LHCN-M2 (cell line): ENCODE measurements at places on chromosomes 5 and 9.

DNA sequence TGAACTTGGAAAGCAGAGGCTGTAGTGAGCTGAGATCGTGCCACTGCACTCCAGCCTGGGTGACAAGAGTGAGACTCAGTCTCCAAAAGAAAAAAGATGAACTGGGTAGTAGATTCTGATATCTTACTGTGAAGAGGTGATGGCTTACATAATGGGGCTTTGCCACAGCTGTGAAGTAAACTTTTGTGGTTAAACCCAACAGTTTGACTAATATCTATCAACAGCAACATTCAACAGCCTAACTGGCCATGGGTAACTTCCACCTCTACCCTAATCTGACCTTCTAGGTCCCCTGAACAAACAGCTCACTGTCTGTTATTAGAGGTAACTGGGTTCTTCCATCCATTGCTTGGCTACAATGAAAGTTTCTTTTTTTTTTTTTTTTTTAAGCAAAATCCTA is 52.1 kb downstream of the TLE1 start:
- DNase-seq, result peak; percentile 22

GRCh38 chr5:135887447-135887864 is 8.2 kb downstream of the IL9 start:
- peak; percentile 50 for DNase-seq

DNA sequence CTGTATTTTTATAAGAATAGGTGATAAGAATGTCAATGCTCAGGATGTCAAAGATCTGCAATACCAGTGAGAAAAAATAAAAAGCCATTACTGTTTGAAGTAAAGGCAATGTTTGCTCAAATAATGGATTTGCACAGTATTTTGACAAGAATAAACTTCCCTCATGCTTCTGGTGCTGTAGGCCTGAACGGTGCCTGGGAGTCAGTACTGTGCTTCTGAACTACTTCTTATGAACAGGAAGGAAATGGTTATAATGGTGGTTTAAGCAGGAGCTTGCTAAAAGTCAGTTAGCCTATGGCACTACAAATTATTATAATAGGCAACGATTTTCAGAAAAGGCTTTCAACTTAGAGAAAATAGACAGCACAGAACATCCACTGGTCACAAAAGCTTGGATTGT is 548.3 kb upstream of the CDH18 start:
- no peak for DNase-seq

- no peak for DNase-seq
These were observed 16.0 kb downstream of the CXXC5 start for GRCh38 chr5:139664086-139664693.

DNA sequence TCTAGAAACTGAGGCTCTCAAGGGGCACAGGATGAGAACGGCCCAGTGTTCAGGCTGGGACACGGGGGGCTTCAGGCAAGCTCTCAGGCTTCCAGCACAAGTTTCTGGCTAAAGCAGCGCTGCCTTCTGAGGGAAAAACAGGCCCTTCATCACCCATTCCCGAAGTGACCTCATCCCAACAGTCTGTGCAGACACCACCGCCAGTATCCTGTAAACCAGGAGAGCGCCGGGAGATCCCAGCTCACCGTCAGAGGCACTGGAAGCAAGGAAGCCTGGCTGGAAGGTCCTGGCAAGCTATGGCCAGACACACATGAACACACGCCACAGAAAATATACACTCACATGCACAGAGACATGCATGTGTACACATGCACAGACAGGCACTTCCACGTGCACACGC is 8.8 kb downstream of the SLC12A7 start:
- DNase-seq, result no peak

GRCh38 chr5:135246923-135247795 is 151.9 kb downstream of the MACROH2A1 start:
- DNase-seq, result peak; percentile 93

DNA sequence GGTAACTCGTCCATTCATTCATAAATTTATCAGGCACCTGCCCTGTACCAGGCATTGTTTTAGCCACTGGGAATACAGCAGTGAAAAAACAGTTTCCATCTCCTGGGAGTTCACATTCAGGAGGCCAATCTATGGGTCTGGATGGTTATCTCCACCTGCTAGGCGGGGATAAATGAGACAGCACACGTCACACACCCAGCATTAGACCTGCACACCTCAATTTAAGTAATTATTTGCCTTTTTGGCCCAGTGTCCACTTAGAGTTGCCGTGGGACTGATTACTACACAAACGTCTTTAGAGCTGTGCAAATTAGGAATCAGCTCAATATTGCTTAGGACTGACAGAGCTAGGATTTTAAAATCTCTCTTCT is 46.1 kb downstream of the STK10 start:
- no peak for DNase-seq

DNA sequence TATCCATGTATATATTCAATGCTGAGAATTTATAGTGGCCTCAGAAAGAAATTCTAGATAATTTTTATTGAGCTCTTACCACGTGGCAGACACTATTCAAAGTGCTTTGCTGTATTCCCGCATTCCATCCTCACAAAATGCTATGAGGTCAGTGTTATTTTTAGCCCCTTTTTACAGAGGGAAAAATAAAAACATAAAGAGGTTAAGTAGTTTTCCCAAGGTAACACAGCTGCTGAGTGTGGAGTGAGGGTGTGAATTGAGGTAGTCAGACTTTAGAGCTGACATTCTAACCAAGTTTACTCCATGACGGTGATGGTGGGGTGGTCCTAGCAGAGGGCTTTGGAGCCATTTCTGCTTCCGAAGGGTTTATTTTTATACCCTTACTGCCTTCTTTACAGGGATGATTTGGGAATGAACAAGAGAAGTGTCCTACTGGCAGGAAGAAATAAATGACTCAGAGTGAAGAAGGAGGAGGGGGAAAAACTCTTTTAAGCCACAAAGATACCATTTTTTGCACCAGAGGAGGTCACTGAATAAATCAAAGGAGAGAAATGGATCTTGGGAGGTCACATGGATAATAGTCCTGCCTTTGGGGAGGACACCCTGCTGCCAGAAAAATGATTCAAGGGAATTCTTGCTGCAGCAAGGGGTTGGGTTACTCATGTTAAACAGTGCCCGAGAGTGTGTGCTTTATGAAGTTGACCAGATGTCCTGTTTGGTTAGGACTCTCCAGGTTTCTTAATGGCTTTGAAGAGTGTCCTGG is 76.1 kb downstream of the HMHB1 start:
- DNase-seq, result peak; percentile 90

DNA sequence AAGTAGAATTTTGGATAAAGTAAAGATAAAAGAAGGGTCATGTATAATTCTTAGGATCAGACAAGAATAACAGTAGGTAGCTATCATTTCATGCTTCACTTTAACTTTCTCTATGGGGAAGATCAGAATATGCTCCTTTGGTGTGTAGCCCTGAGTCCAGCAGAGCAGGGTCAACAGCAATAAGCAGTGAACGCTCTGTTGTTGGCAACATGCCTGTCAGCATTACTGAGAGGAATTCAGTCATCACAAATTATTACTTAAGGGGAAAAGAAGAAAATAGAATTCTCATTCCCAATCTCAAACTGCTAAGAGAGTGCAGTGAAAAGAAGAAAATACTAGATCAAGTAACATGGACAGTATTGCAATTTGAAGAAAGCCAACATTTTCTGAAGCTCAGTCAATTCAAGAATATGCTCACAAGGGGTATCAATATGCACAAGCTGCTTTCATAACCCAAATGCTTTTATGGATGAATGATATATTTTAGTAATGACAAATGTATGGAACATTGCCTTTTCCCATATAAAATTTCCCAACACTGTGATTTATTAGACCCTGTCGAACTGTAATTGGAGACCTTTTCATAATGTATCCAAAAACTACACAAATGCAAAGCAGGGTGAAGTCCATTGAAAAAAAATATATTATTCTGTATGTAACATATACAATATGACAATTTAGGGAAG is 1359.4 kb downstream of the EFNA5 start:
- DNase-seq, result no peak

- no peak for DNase-seq
These were observed 114.5 kb upstream of the SLC1A3 start for GRCh38 chr5:36491856-36492255.

GRCh38 chr5:92801911-92802310 is 779.1 kb downstream of the NR2F1-AS1 start:
- DNase-seq, result no peak

GRCh38 chr5:20102293-20102692 is 114.3 kb upstream of the CDH18 start:
- DNase-seq, result no peak

GRCh38 chr9:7500521-7500920 is 299.1 kb downstream of the DMAC1 start:
- no peak for DNase-seq

- no peak for DNase-seq
These were observed 5.5 kb upstream of the RUSC2 start for GRCh38 chr9:35484406-35484805.

- no peak for DNase-seq
These were observed 45.3 kb downstream of the STK10 start for GRCh38 chr5:172142709-172143215.

DNA sequence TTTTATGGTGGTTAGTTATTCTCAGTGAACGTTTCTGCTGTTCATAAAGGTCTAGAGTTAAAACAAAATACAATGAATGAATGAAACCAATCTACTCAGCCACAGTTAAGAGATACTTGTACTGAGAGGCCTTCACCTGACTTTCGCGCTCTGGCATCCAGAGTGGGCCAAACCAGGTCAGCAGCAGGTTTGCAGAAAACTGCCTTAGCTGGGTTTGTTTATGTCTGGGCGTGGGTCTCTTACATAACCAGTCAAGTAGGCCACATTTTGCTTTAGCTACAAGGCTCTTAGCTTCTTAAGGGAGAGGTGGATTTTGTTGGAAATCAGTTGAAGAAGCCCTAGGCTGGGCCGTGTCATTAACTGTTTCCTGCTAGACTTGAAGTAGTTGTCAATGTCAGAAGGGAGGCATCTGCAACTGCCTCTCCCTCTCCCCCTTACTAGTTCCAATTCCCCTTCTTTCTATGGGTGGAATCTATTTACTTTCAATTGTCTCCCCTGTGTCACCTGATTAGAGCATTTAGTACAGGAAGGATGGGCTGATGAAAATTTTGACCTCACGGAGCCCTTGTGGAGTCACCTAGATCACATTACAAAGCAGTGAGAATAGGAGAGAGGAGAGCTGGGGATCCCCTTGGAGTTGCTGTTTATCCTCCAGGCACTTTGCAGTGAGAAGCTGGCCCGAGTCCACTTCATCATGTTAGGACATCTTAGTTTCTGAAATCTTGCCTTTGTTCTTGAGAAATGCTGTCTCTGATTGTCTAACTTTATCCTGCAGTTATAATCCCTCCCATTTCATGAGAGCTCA is 200.5 kb downstream of the ARHGEF28 start:
- DNase-seq, result peak; percentile 75

GRCh38 chr9:99176527-99177013 is 45.2 kb downstream of the ALG2 start:
- no peak for DNase-seq

DNA sequence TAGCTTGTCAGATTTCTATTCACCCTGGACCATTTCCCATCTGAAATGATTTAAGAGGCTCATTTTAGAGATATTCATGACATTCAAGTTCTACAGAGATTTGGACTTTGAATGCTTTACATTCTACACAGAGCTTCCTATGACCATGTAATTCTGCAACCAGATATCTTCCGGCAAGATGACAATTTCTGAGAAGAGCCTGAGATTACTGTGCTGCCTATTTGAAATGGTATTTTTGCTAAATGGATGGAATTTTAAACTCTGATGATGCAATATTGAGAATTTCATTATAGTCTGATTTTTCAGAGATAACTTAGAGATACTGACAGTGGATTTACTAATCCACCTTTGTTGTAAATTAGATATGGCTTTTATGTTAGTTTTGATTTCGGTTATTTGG is 16.0 kb upstream of the ACOT12 start:
- DNase-seq, result no peak

GRCh38 chr5:21397693-21398092 is 1409.7 kb upstream of the CDH18 start:
- DNase-seq, result no peak

GRCh38 chr5:16937503-16938161 is 1.5 kb upstream of the MYO10 start:
- no peak for DNase-seq

GRCh38 chr5:154031937-154032489 is 6.7 kb downstream of the FAM114A2 start:
- no peak for DNase-seq

- DNase-seq, result peak; percentile 71
These were observed 31.2 kb upstream of the SLC28A3 start for GRCh38 chr9:84371737-84372136.

- peak; percentile 15 for DNase-seq
These were observed 208.1 kb downstream of the GNA14 start for GRCh38 chr9:77440057-77440456.

- DNase-seq, result no peak
These were observed 24.9 kb upstream of the CSNK1G3 start for GRCh38 chr5:123486951-123487655.

GRCh38 chr9:113593682-113594281 is 130.3 kb downstream of the RGS3 start:
- peak; percentile 99 for DNase-seq

- DNase-seq, result peak; percentile 49
These were observed 76.8 kb downstream of the ZDHHC21 start for GRCh38 chr9:14616188-14616982.

GRCh38 chr5:79200573-79201183 is 35.3 kb upstream of the JMY start:
- DNase-seq, result no peak

DNA sequence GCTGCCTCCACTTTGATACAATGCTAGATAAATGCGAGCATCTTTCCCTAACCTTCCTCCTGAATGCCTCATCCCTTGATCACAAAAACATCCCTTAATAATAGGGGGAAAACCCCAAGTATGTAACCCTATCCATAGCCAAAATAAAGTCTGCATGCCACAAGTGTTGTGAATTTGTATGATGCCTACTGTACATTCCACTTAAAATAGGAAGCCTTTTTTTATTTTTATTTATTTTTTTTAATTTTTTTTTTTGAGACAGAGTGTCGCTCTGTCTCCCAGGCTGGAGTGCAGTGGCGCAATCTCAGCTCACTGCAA is 207.0 kb downstream of the AOPEP start:
- no peak for DNase-seq

GRCh38 chr5:42020788-42021530 is 95.9 kb downstream of the FBXO4 start:
- DNase-seq, result peak; percentile 68

GRCh38 chr9:115862021-115862420 is 291.6 kb upstream of the PAPPA start:
- DNase-seq, result no peak

GRCh38 chr5:40080191-40080590 is 599.5 kb upstream of the PTGER4 start:
- DNase-seq, result no peak

GRCh38 chr5:89315286-89316100 is 432.5 kb upstream of the MEF2C start:
- peak; percentile 75 for DNase-seq

DNA sequence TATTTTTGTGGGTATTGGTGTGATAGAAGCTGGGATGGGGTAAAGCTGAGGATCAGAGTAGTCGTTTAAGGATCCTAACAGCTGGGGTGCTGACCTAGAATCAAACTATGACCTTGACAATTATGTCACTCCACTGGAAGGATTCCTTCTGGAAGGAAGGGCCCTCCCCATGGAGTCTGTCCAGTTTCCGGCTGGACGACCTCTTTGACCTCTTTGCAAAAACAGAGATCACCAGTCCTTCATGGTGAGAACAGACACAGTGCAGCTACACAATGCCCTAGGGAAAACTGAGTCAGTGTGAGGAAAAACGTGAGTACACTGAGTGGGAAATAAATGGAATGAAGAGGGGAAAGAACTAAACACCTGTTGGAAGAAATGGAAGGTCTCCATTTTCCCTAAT is 445.6 kb downstream of the MAT2B start:
- no peak for DNase-seq
